ENCODE measurements at places on chromosomes 3 and 15.

GRCh38 chr15:60219866-60220265 is 177.9 kb downstream of the ANXA2 start:
- no peak for DNase-seq

- no peak for DNase-seq
Measured at GRCh38 chr3:12598890-12599289, 42.0 kb downstream of the MKRN2 start.

GRCh38 chr15:38853608-38854007 is 289.0 kb upstream of the RASGRP1 start:
- DNase-seq: no peak

DNA sequence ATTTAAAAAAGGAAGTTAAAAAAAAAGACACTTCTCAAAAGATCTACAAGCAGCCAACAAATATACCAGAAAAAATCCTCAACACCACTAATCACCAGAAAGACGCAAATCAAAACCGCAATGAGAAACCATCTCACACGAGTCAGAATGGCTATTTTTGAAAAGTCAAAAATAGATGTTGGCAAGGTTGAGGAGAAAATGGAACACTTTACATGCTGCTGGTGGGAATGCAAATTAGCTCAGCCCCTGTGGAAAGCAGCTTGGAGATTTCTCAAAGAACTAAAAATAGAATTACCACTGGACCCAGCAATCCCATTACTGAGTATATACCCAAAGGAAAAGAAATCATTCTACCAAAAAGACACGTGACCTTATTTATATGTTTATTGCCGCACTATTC is 574.7 kb upstream of the ADAMTS9 start:
- DNase-seq: no peak

GRCh38 chr3:77038930-77039605 is 831 bp upstream of the ROBO2 start:
- DNase-seq: no peak

- DNase-seq: no peak
Measured at GRCh38 chr15:71730277-71731144, 79.8 kb upstream of the NR2E3 start.

- no peak for DNase-seq
Measured at GRCh38 chr15:53869044-53869805, 109.0 kb upstream of the UNC13C start.

DNA sequence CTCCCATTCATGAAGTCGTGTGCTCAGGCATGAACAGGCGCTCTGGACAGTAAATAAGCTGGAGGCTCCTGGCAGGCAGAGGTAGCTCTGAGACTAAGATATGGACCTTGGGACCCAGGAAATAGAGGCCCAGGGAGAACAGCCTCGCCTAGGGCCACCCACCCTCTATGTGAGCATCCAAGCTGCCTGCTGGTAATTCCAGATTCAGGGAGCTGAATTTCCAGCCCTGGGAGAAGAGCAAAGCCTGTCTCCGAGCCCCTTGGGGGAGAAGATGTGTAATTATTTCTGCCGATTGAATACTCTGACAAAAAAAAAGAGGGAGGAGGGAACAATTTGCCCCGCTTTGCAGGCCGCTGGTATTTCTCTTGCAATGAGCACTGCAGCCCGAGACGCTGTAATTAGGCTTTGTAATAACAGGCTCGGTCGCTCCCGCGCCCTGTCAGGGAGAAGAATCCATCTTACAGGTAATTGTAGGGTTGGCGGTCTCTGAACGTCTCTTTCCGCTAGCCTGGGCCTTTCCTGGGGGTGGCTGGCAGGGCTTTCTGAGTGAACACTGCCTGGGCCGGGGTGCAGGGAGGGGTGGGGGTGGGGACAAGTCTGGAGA is 131.5 kb downstream of the WNT7A start:
- DNase-seq: no peak

DNA sequence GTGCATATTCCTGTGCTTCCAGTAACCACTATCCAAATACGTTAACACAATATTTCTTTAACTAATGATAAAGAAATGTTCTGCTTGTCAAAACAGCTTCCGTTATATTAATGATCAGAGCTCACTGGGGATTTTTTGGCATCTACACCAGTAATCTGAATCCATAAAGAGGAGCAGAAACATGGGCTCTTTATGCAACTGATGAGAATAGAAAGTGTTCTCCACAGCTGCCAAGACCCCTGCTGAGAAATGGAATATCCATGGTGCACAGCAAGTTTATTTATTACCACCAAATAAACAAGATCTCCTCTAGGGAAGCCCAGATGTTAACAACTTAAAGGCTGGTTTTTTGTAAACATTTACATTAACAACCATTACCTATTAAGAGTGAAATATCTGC is 54.5 kb downstream of the ALDH1A2 start:
- DNase-seq: no peak

- no peak for DNase-seq
Measured at GRCh38 chr3:41195946-41196345, 3.4 kb upstream of the CTNNB1 start.

GRCh38 chr3:77376511-77376910 is 336.6 kb downstream of the ROBO2 start:
- DNase-seq: no peak

DNA sequence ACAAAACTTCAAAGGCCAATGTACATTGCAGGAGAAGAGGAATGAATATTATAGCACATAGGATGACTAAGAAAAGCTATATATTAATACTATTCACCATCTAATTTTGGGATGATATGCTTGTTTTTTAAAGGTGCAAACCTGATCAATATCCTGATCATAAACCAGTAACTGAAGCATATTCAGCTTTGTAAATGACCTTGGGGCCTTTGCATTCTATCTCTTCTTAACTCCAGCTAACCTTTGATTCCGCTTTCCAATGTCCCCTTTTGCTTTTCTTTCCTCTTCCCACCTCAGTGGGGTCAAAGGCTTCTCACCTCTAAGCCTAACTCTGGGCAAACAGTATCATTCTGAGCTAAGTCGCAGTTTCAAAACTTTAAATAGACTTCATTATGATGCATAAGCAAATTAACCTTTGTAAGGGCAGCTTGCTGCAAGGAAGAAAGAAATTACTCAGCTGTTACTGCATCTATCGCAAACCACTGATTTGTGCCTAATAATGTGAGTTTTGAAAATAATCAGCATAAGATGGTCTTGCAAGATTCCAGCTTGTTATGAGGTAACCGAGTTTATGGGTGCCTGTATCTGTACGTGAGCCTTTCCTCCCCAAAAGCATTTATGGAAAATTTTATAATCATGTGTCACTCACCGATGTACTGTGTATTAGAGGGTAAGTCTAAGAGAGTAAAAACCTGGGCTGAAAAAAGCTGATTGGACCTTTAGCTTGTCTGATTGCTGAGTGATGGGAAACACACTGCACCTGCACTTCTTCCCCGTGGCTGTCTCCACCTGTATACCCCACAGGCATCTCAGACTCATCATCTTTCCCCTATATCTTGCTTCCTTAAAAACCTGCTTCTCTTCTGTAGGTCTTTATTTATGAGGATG is 116.8 kb downstream of the TPRG1 start:
- no peak for DNase-seq

DNA sequence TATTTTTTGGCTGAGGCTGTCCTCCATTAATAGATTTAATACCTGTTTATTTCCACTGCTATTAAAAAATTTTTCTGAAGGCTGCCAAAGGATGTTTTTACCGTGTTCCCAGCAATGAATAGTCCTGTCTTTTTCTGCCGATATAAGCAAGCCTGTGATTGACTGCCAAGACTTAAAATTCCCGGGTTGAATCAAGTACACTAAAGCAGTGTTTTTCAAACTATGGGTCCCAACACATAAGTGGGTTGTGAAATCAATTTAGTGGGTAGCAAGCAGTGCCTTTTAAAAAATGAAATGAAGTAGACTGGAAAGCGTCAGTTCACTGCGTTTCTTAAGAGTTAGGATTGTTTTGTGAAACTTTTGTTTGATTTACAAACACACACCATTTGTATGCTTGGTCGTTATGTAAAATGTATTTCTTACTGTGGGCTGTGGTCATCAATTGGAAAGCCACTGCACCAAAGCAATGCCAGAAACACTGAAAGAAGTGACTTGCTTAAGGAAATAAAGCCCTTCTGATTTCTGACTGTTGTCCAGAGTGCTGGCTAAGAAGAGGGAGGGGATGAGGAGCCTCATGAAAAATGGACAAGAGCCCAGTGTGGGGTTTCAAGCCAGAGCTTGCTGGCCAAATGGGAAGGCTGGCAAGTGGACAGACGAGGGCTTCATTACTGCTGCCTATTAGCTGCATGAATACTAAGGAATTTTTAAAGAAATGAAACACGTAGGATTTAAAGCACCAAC is 206.0 kb downstream of the THRB start:
- DNase-seq: no peak

GRCh38 chr3:108645364-108645763 is 55.8 kb downstream of the DZIP3 start:
- DNase-seq: no peak

GRCh38 chr15:41969851-41970431 is 2.4 kb downstream of the EHD4 start:
- no peak for DNase-seq

DNA sequence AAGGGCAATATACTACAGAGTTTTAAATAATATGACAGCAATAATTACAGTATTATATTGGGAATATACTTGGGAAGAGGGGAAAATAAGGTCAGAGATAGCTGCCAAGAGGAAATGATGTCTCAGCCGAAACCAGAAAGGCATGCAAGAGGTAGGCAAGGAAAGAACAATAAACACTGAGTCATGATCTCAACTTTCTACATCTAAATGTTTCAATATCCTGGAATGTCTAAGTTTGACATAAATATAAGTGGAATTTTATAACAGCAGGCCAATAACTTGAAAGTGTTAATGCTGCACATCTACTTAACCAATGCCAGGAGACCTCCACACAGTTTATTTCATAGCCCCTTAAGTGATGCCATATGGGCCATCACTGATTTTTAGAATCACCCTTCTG is 99.8 kb upstream of the CPNE4 start:
- DNase-seq: peak; percentile 80

- DNase-seq: no peak
Measured at GRCh38 chr15:56553486-56553885, 88.5 kb upstream of the MNS1 start.

DNA sequence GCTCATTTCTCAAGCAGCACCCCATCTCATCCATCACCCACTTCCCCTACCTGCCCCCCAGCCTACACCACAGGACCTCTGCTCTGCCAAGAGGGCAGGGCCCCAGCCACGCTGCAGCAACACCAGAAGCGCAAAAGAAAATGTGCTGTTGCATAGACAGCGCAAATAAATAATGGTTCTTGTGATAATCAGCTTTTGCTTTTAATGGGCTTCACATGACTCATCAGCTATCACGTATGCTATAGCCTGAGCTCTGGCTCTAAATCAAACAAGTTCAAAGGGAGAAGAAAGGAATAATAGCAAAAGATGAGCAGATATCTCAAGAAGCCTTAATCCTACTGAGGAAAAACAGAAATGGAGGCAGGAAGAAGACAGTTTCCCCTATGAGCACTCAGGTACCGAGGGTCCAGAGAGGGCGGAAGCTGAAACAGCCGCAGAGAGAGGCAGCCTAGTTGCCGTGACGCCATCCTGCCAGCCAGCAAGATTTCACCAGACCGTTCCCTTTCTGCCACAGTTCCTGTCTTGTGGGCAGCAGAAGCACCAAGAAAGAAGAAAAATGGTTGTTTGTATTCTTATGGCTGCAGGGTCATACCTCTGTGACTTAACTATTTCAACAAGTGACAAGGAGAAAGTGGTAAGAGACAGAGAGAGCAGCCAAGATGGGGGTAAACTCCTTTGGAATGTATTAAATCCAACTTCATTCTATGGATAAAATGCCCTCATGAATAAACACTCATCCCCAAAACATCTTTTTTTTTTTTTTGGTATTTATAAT is 22.0 kb downstream of the RAB27A start:
- DNase-seq: no peak

DNA sequence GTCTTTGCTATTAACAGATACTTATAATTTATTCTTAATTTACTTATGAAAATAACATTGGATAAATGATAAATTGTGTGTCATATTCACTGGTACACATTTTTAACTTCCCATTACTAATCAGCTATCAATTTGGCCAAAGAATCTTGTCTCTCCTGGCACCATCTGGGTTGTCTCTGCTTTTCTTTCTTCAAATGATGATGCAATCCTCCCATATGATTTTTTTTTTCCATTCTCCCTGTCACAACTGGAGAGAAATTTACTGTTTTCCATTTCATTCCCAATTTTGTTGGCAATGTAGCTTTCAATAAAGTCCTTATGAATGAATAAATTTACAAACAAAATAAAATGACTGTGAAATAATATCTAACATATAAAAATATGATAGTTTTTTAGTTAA is 743.7 kb upstream of the EPHA6 start:
- DNase-seq: no peak

- DNase-seq: no peak
Measured at GRCh38 chr3:9581742-9582141, 28.1 kb upstream of the LHFPL4 start.

GRCh38 chr3:12508291-12508700 is 24.0 kb downstream of the TSEN2 start:
- DNase-seq: peak; percentile 79

DNA sequence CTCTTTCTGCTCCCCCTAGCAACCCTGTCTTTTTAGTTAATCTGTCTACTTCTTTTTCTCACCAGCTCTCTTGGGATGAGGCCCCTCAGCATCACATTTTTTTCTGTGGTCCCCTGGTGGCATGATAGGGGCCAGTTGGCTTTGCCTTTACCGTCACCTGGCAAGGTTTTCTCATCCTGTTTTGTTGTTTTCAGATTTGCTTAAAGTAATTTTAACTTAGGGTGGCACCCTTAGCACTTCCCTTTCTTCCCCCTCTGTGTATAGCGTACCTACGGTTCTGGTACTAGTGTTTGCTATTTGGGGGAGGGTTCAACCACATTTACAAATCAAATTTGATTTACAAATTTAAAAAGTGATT is 35.6 kb downstream of the PDCD6IP start:
- no peak for DNase-seq

- no peak for DNase-seq
Measured at GRCh38 chr3:33132019-33132360, 18.2 kb downstream of the CRTAP start.

- no peak for DNase-seq
Measured at GRCh38 chr3:178386401-178386800, 149.8 kb upstream of the KCNMB2 start.

GRCh38 chr3:17972959-17973906 is 230.8 kb upstream of the TBC1D5 start:
- no peak for DNase-seq

GRCh38 chr3:52126036-52126435 is 28.2 kb downstream of the POC1A start:
- no peak for DNase-seq

DNA sequence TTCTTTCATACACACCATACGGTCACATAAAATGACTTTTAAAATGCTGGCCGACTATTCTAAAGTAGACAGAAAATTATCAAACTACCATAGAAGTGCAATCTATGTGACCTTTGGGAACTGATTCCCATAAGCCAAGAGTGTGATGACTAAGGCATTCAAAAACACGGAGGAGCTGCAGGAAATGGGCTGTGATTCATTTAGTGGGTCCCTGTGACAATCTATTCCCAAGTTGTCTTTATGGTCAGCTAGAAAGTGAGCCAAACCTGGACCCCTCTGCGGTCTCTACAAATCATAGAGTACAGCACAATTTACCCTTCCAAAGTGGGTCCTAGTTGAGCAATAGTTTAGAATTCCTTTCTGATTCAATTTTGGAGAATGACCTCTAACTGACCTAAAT is 251.5 kb upstream of the CBLB start:
- no peak for DNase-seq

GRCh38 chr3:41169023-41169422 is 30.3 kb upstream of the CTNNB1 start:
- no peak for DNase-seq
